ENCODE measurements at places on chromosomes 16 and 17.

DNA sequence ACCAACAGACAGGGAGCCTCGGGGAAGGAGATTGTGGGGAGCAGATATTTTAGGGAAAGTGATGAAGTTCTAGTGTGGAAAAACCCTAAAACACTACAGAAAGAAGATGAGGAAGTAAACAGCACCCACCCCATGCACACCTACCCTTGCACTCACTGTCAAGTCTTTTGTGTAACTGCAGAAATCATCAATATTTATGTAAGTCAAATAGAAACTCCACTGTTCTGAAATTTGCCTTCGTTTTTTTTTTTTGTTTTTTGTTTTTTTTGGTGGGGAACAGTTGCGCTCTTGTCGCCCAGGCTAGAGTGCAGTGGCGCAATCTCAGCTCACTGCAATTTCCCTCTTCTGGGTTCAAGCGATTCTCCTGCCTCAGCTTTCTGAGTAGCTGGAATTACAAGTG lies 273.4 kb downstream of the CPPED1 start:
- DNase-seq = no peak
- H3K4me3 ChIP-seq = no peak overlapping the region
- no peak overlapping the region for H3K27ac ChIP-seq
- no peaks in the 10 kb centered on the region for H3K4me1 ChIP-seq

DNA sequence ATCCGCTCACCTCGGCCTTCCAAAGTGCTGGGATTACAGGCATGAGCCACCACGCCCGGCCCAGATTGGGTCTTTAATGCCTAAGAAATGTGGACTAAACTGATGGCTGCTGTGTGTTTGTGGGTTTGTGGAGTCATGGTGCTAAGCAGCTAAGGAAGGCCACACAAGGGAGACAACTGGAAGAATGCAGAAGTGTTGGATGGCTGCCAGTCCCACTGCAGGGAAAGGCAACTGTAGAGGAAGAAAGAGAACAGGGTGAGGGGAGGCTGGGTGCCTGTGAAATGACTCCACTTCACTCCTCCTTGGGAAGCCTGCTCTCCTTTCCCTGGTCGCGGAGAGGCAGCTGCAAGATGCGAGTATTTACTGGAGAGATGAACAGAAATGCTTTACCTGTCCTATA lies 23.5 kb upstream of the SIAH1 start:
- DNase-seq = no peak
- no peaks in the 10 kb centered on the region for H3K27me3 ChIP-seq
- H3K4me3 ChIP-seq = no peak overlapping the region
- H3K36me3 ChIP-seq = no peaks in the 10 kb centered on the region

GRCh38 chr17:9268546-9268945 lies 247.2 kb downstream of the NTN1 start:
- DNase-seq = no peak
- no peaks in the 10 kb centered on the region for H3K27me3 ChIP-seq
- H3K4me3 ChIP-seq = no peak overlapping the region
- no peaks in the 10 kb centered on the region for H3K36me3 ChIP-seq
- H3K4me1 ChIP-seq = no peaks in the 10 kb centered on the region

DNA sequence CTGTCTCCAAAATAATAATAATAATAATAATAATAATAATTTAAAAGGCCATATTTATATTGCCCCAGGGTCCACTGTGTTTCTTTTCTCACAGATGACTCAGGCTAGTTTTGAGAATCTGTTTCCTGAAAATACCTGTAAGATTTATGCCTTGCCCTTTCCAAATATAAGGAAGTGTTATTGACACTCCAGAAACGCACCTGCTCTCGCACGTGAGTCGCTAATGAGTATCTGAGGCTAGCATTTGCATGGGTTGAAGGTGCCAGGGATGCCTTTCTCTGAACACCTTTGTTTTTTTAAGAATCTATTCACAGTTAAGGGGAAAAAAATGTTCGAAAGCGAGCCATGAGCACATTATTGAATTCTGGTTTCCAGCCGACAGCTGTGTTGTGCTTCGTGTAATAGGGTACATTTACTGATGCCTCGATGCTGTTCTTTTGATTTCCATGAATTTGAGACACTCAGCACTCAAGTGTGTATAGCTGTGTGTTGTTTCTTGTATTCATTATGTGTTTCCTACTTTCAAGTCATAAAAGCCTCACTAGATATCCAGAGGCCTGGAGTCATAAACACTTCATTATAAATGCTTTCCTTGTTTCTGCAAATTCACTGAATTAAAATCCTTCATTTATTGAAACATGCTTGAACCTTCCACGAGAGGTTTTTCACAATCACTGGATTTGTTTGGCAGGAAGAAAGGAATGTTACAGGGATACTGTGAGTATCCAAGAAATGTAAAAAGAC lies 45.0 kb upstream of the NOL11 start:
- H3K4me3 ChIP-seq = no peak overlapping the region
- no peak for DNase-seq
- no peak overlapping the region for H3K27ac ChIP-seq
- no peaks in the 10 kb centered on the region for H3K27me3 ChIP-seq

DNA sequence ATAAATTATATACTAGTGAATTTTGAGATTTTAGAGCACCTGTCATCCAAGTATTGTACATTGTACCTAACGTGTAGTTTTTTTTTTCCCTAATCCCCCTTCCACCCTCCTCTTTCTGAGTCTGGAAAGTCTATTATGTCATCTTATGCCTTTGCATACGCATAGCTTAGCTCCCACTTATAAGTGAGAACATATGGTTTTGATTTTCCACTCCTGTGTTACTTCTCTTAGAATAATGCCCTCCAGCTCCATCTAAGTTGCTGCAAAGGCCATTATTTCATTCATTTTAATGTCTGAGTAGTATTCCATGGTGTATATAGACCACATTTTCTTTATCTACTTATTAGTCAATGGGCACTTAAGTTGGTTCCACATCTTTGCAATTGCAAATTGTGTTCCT lies 177.0 kb upstream of the C16orf82 start:
- no peak for DNase-seq
- H3K27me3 ChIP-seq = no peaks in the 10 kb centered on the region
- H3K4me1 ChIP-seq = no peaks in the 10 kb centered on the region
- no peaks in the 10 kb centered on the region for H3K36me3 ChIP-seq
- H3K4me3 ChIP-seq = no peak overlapping the region
